Stimulated activated CD4-positive, alpha-beta T cell treated with anti-CD3 and anti-CD28 coated beads, Interleukin-4, amount 100 ng/mL, for 48 hours (primary cell): ENCODE measurements at places on chromosomes 11 and 22.

GRCh38 chr22:40364431-40364830 lies 6.0 kb upstream of the SGSM3 start:
- no peak for DNase-seq

DNA sequence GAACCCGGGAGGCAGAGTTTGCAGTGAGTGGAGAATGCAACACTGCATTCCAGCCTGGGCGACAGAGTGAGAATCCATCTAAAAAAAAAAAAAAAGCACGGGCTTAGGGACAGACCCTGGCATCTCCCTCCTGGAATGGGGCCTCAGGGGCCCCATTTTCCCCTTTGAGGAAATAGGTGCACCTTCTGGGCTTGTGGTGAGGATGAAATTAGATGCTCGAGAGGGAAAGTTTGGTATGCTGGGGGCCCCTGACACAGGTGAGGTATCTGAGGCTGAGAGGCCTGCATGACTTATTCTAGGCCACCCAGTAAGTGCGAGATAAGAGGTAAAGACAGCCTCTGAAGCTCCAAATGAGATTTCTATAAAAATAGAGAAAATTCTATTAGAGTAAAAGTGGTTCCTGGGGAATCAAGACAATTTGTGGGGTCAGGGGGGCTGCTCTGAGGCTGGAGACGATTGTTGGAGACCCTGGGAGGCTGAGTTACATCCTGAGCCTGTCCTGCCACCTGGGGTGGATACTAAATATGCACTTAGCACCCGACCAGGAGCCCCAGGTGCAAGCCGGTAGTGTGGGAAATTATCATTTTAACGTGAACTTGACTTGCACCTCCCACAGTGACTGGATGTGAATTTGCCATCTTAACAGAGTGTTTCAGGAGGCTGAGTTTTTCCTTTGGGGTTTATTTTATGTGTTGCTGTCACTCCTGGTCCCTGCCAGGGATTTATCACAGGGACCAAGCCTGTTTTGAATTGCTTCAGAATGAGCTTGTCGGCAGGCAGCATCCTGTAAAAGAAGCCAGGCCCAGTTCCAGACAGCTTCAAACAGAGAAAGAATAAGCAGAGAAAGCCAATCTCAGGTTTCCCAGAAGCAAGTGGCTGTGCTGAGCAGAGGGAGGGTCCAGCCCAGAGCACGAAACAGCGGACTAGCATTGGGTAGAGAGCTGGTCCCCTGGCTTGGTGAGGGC lies 48.4 kb upstream of the TSKU start:
- DNase-seq, result no peak

DNA sequence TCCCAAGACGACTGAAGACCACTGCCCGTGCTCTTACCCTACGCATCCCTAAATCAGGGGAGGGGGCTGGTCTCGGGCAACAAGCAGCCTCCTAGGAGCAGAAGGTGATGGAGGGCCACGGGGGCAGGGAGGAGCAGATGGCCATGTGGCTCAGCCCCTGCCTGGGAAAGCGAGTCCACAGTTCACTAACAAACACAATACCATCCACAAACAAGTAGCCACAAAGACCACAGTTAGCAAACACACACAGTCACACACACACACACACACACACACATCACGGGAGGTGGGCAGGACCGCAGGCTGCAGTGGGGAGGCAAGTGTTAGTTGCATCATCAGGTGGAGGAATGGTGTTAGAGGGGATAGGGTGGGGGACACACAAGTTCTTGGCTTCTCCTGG lies 13.2 kb upstream of the FXYD2 start:
- DNase-seq, result no peak

GRCh38 chr11:94946812-94947211 lies 26.5 kb downstream of the CWC15 start:
- DNase-seq, result no peak

GRCh38 chr11:60282286-60282685 lies 1.8 kb downstream of the MS4A4A start:
- DNase-seq, result no peak

GRCh38 chr11:64251016-64251752 lies at the start of gene PLCB3:
Gene PLCB3, plus strand, starts transcription at chr11:64251530. Its CDS starts 120 bp downstream, at chr11:64251650.
- DNase-seq, result peak; percentile 63
